Fibroblast of skin of right biceps (primary cell): ENCODE measurements at places on chromosomes 13 and 19.

GRCh38 chr13:29323954-29324353, 271.5 kb downstream of the SLC7A1 start:
- no peak for DNase-seq

DNA sequence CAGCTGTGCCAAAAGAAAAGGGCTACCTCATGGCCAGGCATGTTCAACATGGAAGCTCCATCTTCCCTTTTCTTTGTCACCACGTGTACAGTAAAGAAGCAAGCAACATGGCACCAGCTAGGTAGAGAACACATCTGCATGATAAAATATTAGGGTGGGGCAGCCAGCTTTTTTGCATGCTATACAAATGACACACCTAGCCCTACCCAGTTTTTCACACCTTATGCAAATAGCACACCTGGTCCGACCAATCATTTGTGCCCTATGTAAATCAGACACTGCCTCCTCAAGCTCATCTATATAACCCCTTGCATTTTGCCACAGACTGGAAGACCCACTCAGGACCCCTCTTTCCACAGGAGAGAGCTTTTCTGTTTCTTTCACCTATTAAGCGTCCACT, 85.5 kb downstream of the STOML3 start:
- DNase-seq, result no peak

GRCh38 chr19:12665281-12665573, 1.3 kb downstream of the MAN2B1 start:
- DNase-seq, result no peak

DNA sequence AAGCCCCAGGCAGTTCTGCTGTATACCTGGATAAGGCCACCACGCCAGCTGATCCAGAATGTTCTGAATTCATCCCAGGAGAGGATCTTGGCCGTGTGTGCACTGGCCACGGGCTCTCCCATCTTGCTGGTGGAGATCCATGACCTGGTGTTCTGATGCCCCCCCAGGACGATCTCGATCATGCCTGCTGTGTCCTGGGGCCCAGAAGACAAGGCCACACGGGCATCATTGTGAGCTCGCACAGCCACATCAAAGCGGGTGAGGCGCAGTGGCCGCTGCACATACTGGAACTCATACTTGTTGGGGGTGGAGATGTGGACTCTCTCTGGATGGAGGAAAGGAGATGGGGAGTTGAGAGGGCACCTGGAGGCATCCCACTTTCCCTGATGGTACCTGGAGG, 40.1 kb downstream of the F2RL3 start:
- no peak for DNase-seq
